ENCODE measurements at places on chromosomes 2 and 18.

- peak; percentile 92 for DNase-seq
These were observed 39.4 kb upstream of the NCKAP5 start for GRCh38 chr2:133607679-133608078.

DNA sequence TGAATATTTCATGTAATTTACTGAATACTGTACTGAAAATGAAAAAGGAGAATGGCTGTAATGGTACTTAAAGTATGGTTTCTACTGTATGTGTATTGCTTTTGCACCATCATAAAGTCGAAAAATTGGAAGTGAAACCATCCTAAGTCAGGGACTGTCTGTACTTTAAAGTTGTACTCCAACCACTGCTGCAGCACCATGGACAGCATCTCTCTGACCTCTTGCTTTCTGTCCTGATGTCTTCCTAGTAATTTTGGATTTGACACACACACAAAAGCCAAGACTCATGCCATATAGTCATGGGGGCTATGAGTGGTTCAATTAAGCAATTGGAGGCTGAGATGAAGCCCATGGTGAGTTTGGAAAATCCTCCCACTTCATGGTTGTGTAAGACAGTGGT, 256.3 kb upstream of the PKDCC start:
- DNase-seq = no peak

DNA sequence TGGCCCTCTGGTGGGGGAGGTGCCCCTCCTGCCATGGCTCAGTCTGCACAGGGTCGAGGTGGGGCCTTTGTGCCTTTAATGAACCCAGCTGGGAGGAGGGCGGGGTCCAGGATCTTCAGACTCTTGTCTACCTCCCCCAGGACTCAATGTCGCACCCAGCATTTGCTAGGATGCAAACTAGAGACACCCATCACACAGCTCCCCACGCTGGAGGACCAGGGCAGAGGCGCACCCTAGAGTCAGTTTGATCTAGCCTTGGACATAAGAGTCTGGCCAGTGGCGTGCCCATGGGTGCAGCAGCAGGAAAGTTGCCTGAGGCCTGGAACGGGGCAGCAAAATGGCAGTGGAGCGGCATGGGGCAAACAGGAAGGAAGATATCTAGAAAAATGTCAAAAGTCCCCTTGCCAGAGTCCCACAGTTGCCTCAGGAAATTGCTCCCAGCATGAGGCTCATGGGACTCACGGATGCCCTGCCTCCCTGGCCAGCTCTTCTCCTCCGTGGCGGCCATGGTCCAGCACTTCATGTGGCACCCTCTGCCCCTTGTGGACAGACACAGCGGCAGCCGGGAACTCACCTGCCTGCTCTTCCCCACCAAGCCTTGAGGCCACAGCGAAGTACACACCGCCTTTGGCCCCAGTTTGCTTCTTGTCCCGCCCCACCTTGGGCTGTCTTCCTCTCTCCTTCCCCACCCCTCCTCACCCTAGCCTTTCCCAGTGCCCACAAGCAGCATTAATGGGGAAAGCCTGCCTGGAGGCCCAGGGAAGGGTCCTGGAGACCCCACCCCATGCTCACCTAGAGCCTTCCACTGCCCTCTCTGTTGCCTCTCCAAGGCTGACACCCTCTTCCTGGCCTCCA, 17.7 kb downstream of the SH2D6 start:
- DNase-seq = no peak

DNA sequence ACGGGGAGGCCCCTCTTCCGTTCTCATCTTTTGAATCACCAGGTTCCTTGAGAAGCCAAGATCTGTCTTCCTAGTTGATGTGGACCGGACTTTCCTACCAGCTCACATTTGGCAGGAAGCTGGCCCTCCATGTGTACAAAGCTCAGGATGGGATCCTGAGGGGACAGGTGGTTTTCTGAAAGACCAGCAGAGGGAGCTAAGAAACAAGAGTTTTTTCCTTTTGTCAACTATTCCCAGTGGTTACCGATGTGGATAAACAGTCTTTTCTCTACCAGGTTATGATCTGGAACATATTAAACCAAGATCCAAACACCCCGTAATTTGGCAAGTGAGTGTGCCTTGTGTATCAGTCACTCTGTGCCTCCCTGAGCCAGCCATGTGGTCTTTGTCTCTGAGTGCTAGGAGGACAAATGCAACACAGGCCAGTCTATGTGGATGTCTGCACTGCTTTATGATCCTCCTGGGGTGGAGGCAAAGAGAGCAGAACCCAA, 25.1 kb upstream of the ARHGAP25 start:
- DNase-seq = no peak

DNA sequence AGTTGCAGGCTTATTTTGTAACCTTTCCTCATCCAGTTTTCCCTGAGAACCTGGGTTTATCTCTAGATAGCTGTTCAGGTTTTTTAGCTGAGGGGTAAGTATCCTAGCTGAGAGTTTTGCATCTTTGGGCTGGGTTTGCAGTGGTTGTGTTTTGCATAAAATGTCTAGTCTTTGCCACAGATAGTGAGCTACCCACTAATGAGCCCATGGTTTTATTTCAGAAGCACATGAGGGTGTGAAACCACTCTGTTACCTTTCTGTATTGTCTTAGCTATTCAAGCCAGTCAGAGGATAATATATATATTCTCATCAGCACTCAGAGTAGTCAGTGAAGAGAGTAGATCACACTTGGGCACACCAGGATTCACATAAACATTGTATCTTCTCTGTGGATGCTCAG, 24.6 kb upstream of the TXNDC2 start:
- DNase-seq = no peak

- no peak for DNase-seq
These were observed 45.9 kb downstream of the CTDP1 start for GRCh38 chr18:79725486-79725885.

- no peak for DNase-seq
These were observed 516.7 kb downstream of the LRRTM4 start for GRCh38 chr2:77005522-77005921.

DNA sequence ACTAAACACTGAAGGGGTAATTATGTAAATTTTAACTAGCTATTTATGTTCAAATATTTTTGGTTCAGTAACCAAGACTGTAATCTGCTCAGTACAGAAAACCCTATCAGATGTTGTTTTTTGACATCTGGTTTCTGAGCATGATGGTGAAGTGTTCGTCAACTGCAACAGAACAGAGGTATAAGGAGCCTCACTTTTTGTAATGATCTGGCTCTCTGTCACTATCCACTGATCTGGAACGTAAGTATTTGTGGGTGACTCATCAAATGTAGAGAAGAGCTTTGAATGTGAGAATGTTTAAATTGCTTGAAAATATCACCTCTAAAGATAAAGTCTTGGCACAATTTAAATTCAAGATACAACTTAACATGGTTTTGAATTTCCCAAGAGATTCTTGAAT, 213.6 kb upstream of the FAM98A start:
- no peak for DNase-seq

DNA sequence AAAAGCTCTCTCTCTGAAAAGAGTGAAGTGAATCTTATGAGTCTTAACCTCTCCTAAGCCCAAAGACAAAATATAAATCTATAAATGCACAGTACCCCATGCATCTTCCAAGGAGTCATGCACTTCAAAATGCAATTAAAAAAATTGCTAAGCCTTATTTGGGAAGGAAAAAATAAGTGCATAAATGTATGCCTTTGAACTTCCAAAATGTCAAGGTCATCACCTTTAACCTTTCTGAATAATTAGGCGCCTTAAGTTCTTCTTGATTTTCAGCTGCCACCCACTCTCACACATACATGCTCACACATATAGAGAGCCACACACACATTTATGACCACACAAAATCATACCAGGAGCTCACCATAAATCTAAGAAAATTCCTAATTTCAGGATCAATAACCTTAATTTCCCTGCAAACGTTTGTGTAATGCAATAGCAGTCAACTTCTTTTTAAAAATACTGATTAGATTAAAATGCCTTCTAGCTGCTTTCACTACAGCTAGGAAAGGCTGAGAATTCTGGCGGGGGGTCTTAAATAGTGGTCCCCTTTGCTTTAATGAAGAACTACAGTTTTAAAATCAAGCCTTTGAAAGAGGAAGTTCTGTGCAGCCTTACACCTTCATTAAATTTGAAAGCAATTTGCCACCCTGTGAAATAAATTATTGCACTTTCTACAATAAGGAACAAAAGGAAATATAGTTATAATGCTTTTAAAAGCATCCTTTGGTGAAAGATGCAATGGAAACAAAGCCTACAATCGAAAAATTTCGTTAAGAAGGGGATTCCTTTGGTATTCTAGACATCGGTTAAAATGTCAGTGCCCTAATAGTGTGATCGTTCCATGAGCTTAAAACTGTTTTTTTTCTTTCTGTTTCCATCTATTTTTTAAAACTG, 3.6 kb downstream of the HOXD11 start:
- no peak for DNase-seq

- no peak for DNase-seq
These were observed 21.5 kb downstream of the GPR155 start for GRCh38 chr2:174465327-174465726.

DNA sequence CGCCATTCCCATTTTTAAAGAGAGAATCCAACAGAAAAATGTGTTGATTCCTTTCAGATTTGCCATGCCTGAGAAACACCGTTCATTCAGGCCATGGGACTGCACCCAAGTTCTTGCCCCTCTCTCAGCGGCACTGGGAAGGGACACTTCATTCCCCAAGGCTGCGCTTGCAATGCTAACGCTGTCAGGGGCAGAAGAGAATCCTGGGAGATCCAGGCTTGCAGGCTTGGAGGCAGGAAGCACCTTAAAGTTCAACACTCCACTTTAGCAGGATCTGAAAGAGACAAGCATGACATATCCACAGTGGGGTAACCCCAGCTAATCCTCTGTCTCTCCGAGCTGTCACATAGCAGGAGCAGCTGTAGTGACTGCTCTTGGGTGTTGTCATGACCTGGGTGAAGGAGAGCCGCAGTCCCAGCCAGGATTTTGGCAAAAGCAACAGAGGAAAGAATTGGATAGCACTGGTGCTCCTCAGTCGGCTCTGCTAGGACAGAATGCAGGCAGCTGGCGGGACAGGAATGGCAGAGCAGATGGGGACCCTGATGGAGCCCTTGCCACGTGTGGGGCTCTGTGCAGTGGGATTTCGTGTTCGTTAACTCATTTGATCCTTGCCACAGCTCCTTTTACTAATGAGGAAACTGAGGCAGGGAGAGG, 22.0 kb upstream of the ODC1 start:
- DNase-seq = no peak

GRCh38 chr18:3037423-3037915, 24.5 kb upstream of the LPIN2 start:
- DNase-seq = no peak

Data from AG04449 (cell line).